ENCODE measurements at places on chromosomes 5 and 9.

- no peak for DNase-seq
Measured at GRCh38 chr5:24854850-24855249, 210.1 kb upstream of the CDH10 start.

DNA sequence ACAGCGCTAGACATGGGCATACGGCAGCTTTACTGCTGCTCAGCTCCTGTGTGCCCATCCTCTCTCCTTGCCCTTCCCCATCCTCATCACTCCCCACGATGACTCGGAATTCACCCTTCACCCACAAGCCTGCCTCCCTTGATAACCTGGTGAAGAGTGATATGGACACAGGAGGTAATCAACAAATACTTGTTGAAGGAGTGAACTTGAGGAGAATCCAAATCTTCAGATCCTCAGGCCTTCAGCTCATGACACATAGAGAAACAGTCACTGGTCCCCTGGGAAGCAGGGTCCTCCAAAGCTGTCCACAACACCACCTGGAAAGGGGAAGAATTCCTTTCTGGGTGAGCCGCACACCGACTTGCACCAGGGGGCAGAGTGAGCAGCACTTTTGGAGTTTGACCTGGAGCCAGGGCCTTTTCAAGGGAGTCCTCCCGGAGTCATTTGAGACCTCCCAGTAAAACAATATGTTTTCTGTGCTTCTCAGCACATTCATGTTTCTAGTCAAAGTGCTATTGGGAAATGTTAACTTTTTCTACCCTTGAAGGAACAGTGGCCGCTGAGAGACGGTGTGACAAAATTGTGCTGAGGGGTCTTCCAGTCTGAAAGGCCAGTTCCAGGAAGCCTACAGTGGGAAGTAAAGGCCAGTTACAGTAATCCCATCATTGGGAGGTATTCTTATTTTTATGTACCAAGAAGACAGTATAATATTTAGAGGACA, 332.3 kb downstream of the CWC27 start:
- no peak for DNase-seq

DNA sequence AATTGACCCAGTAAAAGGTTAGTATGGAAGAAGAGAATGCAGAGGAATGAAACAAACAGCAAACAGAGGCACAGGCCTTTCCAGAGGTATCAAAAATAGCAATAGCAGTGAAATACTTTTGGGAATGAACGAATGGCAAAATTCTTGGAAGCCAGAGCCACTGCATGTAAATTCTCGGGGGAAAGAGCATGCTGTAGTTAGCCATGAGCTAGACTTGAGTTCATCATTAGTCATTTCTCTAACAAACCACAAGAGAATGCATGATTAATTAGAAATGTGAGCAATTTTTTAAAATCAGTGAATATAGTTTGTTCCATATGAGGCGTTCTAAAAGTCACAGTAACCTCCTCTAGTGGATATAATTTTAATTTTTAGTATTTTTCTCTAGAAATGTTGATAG, 170.3 kb upstream of the PRR16 start:
- DNase-seq = no peak

DNA sequence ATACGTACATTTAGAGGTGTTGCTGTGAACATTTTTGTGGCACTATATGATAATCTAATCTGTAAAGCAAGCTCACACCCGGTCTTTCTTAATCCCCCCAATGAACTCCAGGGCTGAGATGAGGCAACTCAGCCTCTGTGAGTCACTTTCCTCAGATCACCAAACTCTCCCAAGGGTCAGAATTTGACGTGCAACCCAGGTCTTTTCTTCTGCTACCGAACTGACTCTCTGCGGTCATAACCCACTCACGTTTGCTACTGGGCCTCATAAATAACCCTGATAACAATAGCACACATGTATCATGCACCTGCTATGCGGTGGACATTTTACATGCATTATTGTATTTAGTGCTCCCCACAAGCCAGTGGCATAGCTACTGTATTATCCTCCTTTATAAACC, 153.1 kb downstream of the DROSHA start:
- DNase-seq = no peak

- DNase-seq = no peak
Measured at GRCh38 chr5:161105525-161105924, 253.5 kb upstream of the ATP10B start.

GRCh38 chr5:160020964-160021363, 12.0 kb downstream of the TTC1 start:
- DNase-seq = no peak

DNA sequence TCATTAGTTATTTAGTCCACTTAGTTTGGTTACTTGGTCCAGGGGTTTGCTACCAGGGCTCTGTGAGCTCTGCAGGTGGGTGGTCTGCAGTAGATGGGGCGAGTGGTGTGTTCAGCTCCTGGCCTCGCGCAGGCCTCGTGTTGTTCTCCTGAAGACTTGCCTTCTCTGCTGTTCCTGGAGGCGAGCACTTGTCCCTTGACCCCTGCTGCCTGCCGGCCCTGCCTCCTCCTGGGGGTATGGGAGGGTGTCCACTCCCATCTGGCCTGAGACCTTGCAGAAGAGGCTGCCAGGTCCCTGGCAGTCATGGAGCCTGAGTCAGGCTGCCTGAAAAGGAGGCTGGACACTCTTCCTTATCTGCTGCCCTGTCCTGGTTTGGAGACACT, 137.0 kb downstream of the CACNA1B start:
- DNase-seq = no peak

- DNase-seq = peak; percentile 97
Measured at GRCh38 chr9:136885950-136886578, at the start of gene TRAF2. TRAF2 (plus strand) TSS chr9:136886516; CDS start chr9:136898741, 12,225 bp downstream.

DNA sequence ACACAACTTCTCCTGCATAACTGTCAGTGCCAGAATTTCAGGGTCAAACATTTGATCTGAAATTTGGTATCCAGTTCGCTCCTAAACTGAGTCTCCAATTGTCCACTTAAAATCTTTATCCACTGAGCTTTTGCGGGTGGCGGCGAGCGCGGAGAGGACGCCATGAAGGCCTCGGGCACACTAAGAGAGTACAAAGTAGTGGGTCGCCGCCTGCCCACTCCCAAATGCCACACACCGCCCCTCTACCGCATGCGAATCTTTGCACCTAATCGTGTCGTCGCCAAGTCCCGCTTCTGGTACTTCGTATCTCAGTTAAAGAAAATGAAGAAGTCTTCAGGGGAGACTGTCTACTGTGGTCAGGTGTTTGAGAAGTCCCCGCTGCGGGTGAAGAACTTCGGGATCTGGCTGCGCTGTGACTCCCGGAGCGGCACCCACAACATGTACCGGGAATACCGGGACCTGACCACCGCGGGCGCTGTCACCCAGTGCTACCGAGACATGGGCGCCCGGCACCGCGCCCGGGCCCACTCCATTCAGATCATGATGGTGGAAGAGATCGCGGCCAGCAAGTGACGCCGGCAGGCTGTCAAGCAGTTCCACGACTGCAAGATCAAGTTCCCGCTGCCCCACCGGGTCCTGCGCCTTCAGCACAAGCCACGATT, 913.7 kb upstream of the DMAC1 start:
- DNase-seq = no peak

DNA sequence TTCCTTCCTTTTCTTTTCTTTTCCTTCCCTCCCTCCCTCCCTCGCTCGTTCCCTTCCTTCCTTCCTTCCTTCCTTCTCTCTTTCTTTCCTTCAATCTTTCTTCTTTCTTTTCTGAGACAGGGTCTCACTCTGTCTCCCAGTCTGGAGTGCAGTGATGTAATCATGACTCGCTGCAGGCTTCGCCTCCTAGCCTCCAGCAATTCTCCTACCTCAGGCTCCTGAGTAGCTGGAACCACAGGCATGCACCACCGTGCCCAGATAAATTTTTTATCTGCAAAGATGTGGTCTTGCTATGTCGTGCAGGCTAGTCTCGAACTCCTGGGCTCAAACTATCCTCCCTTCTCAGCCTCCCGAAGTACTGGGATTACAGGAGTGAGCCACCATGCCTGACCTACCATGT, 81.4 kb downstream of the SPATA31C2 start:
- DNase-seq = no peak

GRCh38 chr9:107760469-107761242, 271.1 kb upstream of the KLF4 start:
- no peak for DNase-seq

DNA sequence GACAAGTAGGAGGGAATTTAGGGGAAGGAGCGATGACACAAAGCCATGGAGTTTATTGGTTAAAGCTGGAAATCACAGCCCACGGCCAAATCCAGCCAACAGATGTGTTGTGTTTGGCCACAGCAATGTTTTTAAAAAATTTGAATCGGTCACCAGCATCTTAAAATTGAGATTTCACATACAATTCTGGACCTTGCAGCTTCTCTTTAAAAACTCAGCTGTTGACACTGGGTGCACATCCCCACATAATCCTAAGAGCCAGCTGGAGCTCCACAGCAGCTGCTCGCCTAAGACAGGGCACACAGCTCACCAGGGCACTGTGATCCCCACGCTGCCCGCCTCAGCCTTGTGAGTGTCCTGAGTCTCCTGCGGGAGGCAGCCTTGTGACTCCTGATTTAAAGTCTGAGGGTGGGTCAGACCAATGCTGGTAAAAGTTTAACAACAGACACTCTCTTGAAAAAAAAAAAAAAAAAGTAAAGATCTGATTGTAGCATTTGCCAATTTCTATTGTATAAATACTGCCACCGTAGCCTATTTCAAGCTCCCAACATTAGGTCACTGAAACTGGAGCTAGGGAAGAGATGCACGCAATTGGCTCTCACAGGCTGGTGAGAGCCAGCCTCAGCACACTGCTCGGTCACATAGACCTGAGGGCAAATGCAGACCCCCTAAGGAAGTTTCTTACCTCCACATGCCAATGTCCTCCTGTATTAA, 124.8 kb downstream of the HSD17B3 start:
- no peak for DNase-seq

DNA sequence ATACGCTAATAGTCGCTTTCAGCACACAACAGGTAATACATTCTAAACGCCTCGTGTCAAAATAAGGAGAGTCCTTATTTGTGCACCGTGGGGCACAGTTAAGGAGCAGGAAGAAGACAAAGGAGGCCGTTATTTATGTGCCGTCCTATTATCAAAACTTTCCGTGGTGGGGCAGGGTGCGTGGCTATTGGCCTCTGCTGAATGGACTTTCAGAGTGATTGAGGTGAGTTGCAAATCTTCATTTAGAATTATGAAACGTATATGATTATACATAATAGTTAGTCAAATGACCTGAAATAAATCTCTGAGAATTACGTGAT, 833 bp downstream of the C5orf24 start:
- DNase-seq = no peak

GRCh38 chr5:4766101-4766500, 374.0 kb upstream of the ADAMTS16 start:
- DNase-seq = no peak

- no peak for DNase-seq
Measured at GRCh38 chr9:33297432-33297831, 7.1 kb downstream of the NFX1 start.

DNA sequence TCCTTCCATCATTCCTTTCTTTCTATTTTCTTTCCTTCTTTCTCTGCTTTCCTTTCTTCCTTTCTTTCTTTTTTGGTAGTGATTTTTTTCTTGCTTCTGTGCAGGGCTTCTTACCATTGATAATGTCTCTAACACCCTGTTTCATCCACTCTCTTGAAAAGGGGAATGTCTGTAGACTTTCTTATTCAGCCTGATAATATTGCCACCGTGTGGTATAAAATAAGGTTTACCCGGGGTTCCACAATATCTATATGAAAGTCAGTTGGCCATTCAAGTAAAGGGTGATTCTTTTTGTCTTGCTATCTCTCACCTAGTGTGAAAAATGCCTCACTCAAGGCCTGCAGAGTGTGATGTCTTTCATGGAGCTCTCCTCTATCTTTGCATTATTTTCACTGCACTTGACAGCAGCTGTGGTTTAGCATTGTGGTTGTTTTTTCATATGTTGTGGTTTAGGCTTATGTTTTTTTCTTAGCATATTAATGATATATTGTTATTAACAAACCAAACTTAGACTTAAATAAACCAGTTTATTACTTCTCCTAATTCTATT, 153.9 kb downstream of the CSNK1G3 start:
- no peak for DNase-seq

DNA sequence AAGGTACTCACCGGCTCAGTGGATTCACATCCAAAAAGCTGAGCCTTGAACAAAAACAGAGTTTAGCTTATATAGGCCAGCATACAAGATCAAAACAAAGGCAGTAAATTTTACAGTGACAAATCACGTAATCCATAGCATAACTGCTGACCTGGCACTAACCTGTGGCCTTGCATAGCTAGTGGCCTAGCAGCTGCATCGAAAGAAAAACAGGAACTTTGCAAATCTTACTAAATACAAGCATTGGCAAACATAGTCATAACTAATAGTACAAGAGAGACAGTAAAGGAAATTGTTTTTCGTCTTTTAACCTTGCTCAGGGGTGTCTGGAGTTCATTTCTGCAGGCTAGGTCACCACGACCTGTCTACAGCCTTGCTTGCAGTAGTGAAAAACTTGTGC, 4.8 kb downstream of the HSDL2 start:
- DNase-seq = no peak

DNA sequence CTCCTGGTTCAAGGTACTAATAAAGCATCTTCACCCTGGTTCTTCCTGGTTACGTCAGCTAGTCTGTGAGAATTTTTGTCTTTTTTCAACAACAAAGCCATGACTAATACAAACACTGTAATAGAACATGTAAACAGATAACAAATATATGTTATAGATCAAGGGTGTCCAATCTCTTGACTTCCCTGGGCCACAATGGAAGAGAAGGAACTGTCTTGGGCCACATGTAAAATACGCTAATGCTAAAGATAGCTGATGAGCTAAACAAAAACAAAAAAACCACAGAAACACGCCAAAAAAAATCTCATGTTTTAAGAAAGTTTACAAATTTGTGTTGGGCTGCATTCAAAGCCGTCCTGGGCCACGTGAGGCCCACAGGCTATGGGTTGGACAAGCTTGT, 124.5 kb upstream of the GNA14 start:
- no peak for DNase-seq
